Activated CD4-positive, alpha-beta memory T cell treated with anti-CD3 and anti-CD28 coated beads, Interleukin-2, amount 10 ng/mL, durations not matched to agents 7 days and 5 days (primary cell): ENCODE measurements at places on chromosomes 4 and X.

- DNase-seq = no peak
Measured at GRCh38 chr4:87949961-87950360, 25.6 kb upstream of the SPP1 start.

GRCh38 chr4:127249767-127250108 is 383.0 kb upstream of the INTU start:
- DNase-seq = no peak

DNA sequence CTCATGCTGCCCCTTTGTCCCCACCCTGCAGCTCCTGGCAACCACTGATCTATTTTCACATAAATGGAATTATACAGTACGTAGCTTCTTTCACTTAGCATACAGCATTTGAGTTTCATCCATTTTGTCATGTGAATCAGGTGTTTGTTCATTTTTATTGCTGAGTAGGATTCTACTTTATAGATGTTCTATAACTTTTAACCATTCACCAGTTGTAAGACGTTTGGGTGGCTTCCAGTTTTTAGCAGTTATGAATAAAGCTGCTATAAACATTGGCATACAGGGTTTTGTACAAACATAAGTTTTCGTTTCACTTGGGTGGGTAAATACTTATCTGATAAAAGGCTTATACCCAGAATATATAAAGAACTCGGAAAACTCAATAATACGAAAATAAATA is 102.3 kb upstream of the KLHL13 start:
- no peak for DNase-seq

GRCh38 chr4:138669479-138670315 is 345.9 kb upstream of the NOCT start:
- no peak for DNase-seq

DNA sequence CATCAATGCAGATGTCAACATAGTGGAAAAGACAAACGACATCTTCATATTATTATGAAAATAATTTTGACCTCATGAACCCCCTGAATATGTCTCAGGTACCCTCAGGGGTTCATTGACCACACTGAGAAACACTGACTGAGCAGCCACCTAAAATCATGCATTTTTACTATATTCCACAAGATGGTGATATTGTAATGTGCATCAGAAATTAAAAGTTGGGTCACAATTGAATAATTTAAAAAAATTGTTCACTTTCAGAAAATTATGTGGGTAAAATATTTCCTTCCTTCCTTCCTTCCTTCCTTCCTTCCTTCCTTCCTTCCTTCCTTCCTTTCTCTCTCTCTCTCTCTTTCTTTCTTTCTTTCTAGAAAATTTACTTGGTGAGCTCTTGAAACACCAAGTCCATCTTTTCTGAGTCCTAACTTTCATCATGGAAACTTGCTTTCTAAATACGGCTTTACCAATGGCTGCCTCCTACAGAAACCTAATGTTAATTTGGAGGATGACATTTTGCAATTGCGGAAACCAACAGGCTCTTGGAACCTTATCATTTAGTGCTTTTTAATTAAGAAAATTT is 103.6 kb downstream of the RTL3 start:
- DNase-seq = no peak

GRCh38 chr4:38529189-38530115 is 134.5 kb upstream of the KLF3 start:
- DNase-seq = peak; percentile 61

- DNase-seq = no peak
Measured at GRCh38 chrX:16461968-16462367, 188.0 kb upstream of the S100G start.

- DNase-seq = no peak
Measured at GRCh38 chr4:147493307-147493706, 12.4 kb downstream of the EDNRA start.

DNA sequence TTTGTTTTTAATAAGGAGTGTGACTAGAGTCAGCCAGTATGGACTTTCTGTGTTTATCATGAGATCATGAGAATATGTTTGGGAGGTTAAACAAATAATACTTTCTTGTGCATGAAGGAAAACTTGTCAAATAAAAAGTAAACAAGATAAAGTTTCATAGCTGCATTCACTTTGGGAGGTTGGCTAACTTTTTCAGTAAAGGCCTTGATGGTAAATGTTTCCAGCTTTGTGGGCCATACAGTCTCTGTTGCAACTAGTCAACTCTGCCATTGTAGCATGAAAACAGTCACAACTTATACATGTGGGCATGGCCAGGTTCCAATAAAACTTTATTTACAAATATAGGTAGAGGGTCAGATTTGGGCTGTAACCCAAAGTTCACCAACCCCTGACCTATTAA is 150.4 kb downstream of the MID1 start:
- DNase-seq = no peak

DNA sequence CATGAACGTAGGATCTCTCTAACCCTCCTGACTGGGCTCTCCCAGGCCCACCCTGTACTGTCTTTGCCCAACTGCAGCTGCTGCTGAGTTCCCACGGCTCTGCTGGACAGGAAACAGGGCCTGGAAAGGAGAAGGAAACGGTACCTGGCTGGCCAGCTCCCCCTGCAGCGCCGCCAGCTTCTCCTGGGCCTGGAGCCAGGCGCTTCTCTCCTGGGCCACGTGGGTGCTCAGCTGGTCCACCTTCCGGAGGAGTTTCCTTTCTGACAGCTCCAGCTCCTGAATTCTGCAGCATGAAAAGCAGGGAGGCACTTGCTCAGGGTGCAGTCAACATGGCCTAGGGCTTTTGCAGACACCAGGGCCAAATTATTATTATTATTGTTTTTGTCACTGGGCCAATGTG is 6.5 kb downstream of the C4orf50 start:
- no peak for DNase-seq

DNA sequence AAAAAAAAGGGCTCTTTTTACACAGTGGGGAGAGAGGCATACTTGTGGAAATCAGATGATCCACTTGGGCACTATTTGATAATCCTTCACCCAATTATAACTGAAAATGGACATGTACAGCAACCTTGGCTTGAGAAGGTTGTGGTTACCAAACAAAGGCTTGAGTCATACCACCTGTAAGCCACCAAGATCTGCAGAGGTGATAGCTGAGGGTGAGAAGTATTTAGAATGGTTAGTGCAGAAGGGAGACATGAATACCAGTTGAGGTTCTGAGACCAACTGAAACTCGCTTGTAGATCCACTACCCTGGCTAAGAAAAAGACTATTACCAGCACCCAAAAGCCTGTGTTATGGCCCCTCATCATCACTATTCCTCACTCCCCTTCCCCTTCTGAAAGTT is 614.0 kb downstream of the STIM2 start:
- no peak for DNase-seq

- DNase-seq = no peak
Measured at GRCh38 chrX:118847676-118848075, 24.1 kb downstream of the ZCCHC12 start.

DNA sequence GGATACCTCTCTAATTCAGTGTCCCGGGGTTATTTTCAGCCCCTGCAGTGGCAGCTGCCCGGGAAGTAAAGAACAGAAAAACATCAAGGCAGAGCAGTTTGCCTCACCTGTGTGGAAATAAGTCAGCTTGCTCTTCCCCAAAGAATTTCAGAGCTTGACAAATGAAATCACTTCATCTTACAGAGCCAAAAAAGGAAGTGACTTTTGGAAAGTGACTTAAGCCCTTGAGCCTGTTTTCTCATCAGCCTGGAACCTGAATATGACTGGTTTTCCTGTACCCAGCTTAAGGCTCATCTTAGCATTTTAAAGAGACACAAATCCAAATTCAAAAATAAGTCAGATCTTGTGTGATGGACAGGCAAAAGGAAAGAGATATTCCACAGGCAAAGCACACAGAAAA is 211.6 kb downstream of the RCHY1 start:
- DNase-seq = no peak

DNA sequence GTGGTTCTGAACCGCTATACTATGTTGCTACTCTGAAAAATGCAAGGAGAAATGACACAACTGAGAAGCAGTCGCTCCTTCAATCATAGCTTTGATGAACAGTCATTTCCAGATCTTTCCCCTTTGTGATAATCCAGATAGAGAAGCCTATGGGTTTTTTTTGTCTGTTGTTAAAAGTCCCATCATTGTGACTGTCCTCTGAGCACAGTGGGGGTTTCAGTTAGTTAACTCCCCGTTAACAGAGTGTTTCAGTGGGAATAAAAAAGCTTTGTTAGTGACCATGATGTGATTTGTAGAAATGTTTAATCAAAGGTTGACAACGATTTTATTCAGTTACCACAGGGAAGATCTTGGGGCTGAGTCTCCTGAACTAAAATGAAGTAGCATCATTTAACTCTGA is 176.2 kb upstream of the MAOA start:
- no peak for DNase-seq

- DNase-seq = no peak
Measured at GRCh38 chr4:107818301-107818910, 6.3 kb upstream of the SGMS2 start.

DNA sequence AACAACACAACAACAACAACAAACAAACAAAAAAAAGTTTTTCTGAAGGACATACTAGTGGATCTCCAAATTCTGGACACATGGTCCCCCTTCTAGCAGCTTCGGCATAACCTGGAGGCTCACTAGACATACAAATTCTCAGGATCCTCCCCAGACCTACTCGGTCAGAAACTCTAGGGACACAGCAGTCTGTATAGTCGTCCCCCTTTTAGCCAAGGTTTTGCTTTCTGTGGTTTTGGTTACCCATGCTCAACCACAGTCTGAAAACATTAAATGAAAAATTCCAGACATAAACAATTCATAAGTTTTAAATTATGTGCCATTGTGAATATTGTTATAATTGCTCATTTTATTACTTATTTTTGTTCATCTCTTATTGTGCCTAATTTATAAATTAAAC is 45.2 kb upstream of the SHISA3 start:
- DNase-seq = no peak

GRCh38 chr4:55396308-55397125 is 760 bp downstream of the TMEM165 start:
- peak; percentile 35 for DNase-seq

GRCh38 chrX:49282647-49283011 is 13.0 kb downstream of the PPP1R3F start:
- no peak for DNase-seq

DNA sequence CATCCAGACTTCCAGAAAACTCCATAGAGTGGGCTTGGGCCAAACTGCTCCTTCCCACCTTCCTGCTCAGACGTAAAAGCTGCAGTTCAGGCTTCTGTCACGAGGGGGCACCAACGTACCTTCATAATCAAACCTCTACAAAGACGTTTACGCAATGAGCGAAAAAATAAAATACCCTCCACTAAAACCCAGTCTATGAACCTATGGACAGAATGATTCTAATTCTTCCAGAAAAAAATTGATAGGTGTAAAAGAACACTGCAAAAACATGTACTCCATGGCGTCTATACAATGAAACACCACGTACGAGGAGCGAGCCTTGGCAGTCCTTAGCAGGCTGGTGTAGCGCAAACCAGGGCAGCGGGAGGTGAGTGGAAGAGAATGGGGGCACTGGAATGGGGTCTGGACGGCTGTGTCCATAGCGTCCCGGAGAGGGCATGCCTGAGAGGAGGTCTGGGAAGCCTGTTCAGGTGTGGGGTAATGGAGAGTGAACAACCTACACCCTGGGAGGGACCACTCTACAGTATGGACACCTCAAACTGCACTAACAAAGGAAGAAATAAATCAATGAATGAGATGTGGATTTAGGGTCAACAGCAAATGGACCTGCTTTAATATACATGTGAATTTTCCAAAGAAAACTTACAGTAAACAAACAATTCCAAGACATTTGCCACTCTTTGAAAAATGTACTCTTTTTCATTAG is 14.4 kb upstream of the RAB40A start:
- DNase-seq = peak; percentile 70

GRCh38 chr4:113349430-113349829 is 300.0 kb downstream of the ANK2 start:
- no peak for DNase-seq
